ENCODE measurements at places on chromosomes 2 and 18.

- no peaks in the 10 kb centered on the region for H3K36me3 ChIP-seq
- no peak overlapping the region for H3K4me3 ChIP-seq
- H3K27me3 ChIP-seq: no peaks in the 10 kb centered on the region
- H3K4me1 ChIP-seq: no peaks in the 10 kb centered on the region
- H3K27ac ChIP-seq: no peak overlapping the region
Observed at GRCh38 chr18:74608681-74609080, 11.0 kb downstream of the ZNF407 start.

- peaks cover 2% of the 10 kb centered on the region for H3K4me1 ChIP-seq
- H3K27me3 ChIP-seq: no peaks in the 10 kb centered on the region
- no peak overlapping the region for H3K27ac ChIP-seq
- no peak overlapping the region for H3K4me3 ChIP-seq
- no peak for DNase-seq
- H3K36me3 ChIP-seq: no peaks in the 10 kb centered on the region
Observed at GRCh38 chr2:101983486-101983885, 8.3 kb upstream of the IL1R2 start.

DNA sequence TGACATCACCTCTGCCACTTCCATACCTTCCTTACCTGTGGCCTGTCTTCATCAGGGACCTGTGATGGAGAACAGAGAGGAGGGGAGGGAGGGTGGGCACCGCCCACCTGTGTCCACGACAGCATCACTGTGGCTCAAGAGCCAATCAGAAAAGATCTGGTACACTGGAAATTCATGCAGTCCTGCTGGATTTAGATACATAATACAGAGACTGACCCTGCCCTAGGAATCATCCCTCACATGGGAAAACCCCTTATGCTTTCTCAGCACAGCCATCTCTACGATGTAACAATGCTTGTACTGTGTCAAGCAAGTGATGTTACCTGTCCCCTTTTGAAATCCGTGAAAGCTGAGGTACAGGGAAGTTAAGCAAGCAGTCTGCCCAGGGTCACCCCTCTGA is 145.6 kb upstream of the EPAS1 start:
- H3K27me3 ChIP-seq: no peaks in the 10 kb centered on the region
- H3K4me1 ChIP-seq: peaks cover 10% of the 10 kb centered on the region
- DNase-seq: no peak

- no peak for DNase-seq
- H3K27me3 ChIP-seq: peaks cover 3% of the 10 kb centered on the region
- H3K4me3 ChIP-seq: no peak overlapping the region
- no peak overlapping the region for H3K27ac ChIP-seq
Observed at GRCh38 chr2:200593905-200594304, 8.1 kb downstream of the AOX1 start.

GRCh38 chr2:33314541-33314940 is 161.9 kb upstream of the RASGRP3 start:
- H3K36me3 ChIP-seq: no peaks in the 10 kb centered on the region
- no peaks in the 10 kb centered on the region for H3K4me1 ChIP-seq
- H3K27me3 ChIP-seq: no peaks in the 10 kb centered on the region
- no peak overlapping the region for H3K4me3 ChIP-seq
- DNase-seq: no peak

DNA sequence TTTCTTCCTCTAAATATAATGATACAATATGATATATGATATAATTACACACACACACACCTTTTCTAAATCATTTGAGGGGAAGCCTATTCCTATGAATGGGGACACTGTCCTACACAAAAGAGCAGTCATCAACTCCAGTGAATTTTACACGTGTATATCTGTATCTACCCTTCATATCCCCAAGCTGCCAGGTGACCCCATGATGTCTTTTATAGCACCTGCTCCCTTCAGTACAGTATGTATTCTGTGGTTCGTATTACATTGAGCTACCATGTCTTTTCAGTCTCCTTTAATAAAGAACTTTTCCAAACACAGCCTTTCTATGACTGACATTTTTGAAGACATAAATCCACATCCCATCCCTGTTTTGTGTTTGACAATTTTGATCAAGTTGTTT is 19.0 kb downstream of the TBC1D8 start:
- DNase-seq: no peak
- H3K4me3 ChIP-seq: no peak overlapping the region
- no peak overlapping the region for H3K27ac ChIP-seq
- H3K27me3 ChIP-seq: no peaks in the 10 kb centered on the region
- no peaks in the 10 kb centered on the region for H3K36me3 ChIP-seq
- H3K4me1 ChIP-seq: peaks cover 1% of the 10 kb centered on the region

- H3K27ac ChIP-seq: no peak overlapping the region
- DNase-seq: no peak
- H3K4me1 ChIP-seq: no peaks in the 10 kb centered on the region
- no peaks in the 10 kb centered on the region for H3K27me3 ChIP-seq
- H3K36me3 ChIP-seq: no peaks in the 10 kb centered on the region
Observed at GRCh38 chr2:153386481-153386897, 92.1 kb downstream of the RPRM start.

GRCh38 chr2:210169516-210170195 is 1.6 kb downstream of the KANSL1L start:
- no peak for DNase-seq
- H3K4me3 ChIP-seq: peak overlapping the region; percentile 84
- H3K36me3 ChIP-seq: no peaks in the 10 kb centered on the region

DNA sequence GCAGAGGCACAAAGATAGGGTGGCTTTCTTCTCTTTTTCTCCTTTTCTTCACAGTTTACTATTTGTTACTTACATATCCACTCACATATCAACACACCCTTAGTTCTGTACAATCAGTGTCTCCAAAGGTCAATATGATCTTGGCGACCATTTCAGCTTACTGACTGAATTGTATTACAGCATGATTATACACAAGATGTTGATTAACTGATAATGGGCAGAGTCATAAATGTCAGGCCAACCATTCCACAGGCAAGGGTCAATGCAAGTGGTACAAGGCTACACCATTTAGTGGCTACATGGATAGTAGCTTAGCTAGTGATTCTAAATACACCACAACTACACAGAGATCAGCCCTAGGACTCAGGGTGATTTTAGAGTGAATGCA is 20.4 kb upstream of the SP3 start:
- H3K36me3 ChIP-seq: no peaks in the 10 kb centered on the region
- no peak for DNase-seq
- no peaks in the 10 kb centered on the region for H3K27me3 ChIP-seq
- peaks cover 9% of the 10 kb centered on the region for H3K4me1 ChIP-seq
- H3K4me3 ChIP-seq: no peak overlapping the region

GRCh38 chr2:187769437-187769836 is 215.2 kb upstream of the TFPI start:
- no peaks in the 10 kb centered on the region for H3K36me3 ChIP-seq
- no peak overlapping the region for H3K27ac ChIP-seq
- H3K4me3 ChIP-seq: no peak overlapping the region

DNA sequence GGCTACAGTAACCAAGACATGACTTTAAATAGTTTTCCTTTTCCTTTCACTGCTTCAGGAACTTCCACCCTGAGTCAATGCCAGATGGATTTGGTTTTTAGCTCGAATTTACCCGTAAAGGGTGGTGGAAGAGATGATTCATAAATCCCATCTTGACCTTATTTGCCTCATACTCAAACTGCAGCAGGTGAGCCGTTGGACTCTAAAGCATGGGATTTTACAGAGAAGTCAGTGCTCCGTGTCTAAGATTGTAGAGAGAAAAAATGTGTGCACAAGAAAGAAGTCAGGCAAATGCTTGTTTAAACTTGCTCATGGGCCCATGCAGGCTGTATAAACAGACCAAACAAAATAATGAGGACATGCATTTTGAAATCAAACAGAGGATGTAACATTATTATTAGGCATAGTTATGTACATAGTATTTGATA is 369.7 kb upstream of the TRIB2 start:
- H3K27ac ChIP-seq: no peak overlapping the region
- no peaks in the 10 kb centered on the region for H3K27me3 ChIP-seq
- H3K4me1 ChIP-seq: no peaks in the 10 kb centered on the region
- H3K36me3 ChIP-seq: no peaks in the 10 kb centered on the region
- DNase-seq: no peak

- peaks cover 12% of the 10 kb centered on the region for H3K4me1 ChIP-seq
- DNase-seq: peak; percentile 57
- no peaks in the 10 kb centered on the region for H3K27me3 ChIP-seq
- H3K27ac ChIP-seq: no peak overlapping the region
Observed at GRCh38 chr2:27723372-27724144, 48.0 kb upstream of the MRPL33 start.
